Chondrocyte (in vitro differentiated cells): ENCODE measurements at places on chromosomes 7 and 10. TPM values are rescaled to one million over a fixed set of nuclear protein-coding genes. Genes with fewer than 3 reads are reported as not detected.

Gene HOXA10
- total RNA-seq = 0.12 to 0.21 TPM in 2 of 3 replicates, not detected in the other

Gene VWC2
- not detected in 3 replicates for total RNA-seq

Gene ABCB4
- 0.10 to 0.15 TPM in 2 of 3 replicates, not detected in the other for total RNA-seq

Gene LIPJ
- total RNA-seq = not detected in 3 replicates

Gene NEUROG3
- not detected in 3 replicates for total RNA-seq

Gene SP8
- total RNA-seq = not detected in 3 replicates

Gene SRGN
- 10.3 to 16.1 TPM (median 16.0 TPM) in 3 replicates for total RNA-seq

Gene STX1A
- total RNA-seq = 19.1 to 33.5 TPM (median 20.9 TPM) in 3 replicates

Gene BHLHA15
- total RNA-seq = 0.32 to 1.2 TPM in 2 of 3 replicates, not detected in the other

Gene ZNF117
- total RNA-seq = 4.7 to 12.0 TPM (median 6.9 TPM) in 3 replicates

Gene IQUB
- total RNA-seq = 0.36 to 1.2 TPM (median 0.37 TPM) in 3 replicates

Gene TAS2R41
- not detected in 3 replicates for total RNA-seq

Gene YAE1
- 14.9 to 24.3 TPM (median 15.2 TPM) in 3 replicates for total RNA-seq

Gene EGR2
- total RNA-seq = 11.7 to 17.8 TPM (median 11.9 TPM) in 3 replicates

Gene WASL
- total RNA-seq = 24.1 to 35.5 TPM (median 34.2 TPM) in 3 replicates

Gene TEX47
- not detected in 3 replicates for total RNA-seq

Gene COBL
- 0.17 TPM in 1 of 3 replicates, not detected in the others for total RNA-seq

Gene LMOD2
- total RNA-seq = not detected in 3 replicates

Gene SVOPL
- total RNA-seq = not detected in 3 replicates

Gene GCC1
- total RNA-seq = 15.8 to 19.9 TPM (median 18.9 TPM) in 3 replicates

Gene FAM25A
- not detected in 3 replicates for total RNA-seq

Gene MRC1
- 0.07 TPM in 1 of 3 replicates, not detected in the others for total RNA-seq

GRCh38 chr10:133394064-133394663 lies at the start of gene MTG1:
MTG1 (plus strand) TSS chr10:133394157; CDS start chr10:133394221, 64 bp downstream.
- DNase-seq = peak; percentile 97

DNA sequence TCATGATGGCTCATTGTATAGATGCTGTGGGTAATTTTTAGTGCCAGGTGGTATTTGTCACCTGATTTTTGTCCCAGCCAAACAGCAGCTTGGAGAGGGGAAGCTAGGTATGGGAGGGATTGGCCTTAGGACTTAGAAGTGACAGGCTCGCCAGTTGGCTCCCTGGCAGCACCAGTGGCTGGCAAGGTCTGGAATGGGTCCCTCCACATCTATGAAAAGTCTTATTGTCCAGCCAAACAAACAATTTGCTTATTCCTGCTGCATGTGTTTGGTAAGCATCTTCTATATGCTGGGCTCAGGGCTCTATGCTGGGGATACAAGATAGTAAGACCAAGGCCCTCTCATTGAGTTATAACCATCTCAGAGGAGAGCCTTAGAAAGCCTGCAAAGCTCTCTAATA lies 42.5 kb downstream of the SORCS3 start:
- DNase-seq = no peak

GRCh38 chr10:123778719-123779517 lies 112.7 kb downstream of the CPXM2 start:
- no peak for DNase-seq

DNA sequence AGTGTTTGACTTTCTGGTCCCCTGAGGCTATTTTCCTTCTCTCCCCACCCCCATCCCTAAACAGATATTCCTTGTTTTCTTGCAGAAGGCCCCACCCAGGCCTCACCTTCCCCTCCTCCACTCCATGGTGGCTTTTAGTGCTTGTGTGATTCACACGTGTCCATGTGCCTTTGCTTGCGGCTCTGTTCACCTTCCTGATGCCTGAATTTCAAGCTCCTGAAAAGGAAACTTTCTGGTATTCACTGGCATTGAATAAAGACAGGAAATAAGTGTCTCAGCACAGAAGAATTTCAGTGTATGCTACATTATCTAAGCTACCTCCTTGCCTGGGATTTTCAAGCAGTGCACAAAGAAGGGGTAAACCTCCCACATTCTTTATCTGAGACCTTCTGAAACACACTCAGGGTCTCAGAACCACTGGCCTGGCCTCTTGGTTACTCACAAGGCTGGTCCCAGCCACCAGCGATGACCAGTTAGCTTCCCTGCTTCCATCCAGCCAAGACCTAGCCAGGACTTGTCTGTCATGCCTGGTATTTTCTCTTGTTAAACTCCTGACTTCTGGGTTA lies 17.2 kb upstream of the UBE2H start:
- DNase-seq = no peak

- no peak for DNase-seq
These were observed 11.6 kb downstream of the CYP3A43 start for GRCh38 chr7:99839287-99840021.

DNA sequence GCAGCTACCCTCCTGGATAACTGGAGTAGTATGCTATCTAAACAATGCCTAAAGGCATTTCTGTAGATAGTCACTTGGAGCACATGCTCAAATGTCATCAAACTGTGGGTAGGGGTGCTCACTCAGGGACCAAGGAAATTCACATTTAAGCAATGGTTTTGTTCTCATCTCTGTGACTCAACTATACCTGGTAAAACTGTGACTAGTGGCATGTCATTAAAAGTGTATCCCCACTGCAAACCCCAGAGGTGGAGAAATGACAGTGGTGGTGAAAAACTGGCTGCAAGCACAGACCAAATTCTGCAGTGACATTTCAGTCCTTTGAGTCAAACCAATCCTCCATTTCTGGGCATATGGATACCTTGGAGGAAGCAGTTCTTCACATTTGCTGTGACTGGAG lies 134.2 kb upstream of the EFCAB10 start:
- DNase-seq = no peak

GRCh38 chr10:120115959-120116358 lies 223.4 kb downstream of the SEC23IP start:
- DNase-seq = no peak

DNA sequence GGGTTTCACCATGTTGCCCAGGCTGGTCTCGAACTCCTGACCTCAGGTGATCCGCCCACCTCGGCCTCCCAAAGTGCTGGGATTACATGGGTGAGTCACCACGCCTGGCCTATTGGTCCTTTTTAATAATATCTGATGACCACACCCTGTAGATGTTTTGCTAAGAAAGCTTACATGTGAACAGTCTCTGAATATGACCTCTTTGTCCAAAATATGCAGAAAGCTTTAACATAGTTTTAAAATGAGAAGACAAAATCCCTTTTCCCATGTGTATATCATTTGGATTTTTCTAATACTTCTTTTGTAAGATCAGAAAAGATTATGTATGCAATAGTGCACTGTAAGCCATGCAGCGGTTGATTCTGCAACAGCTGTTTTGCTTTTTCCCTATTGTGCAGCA lies 38.5 kb downstream of the MCU start:
- DNase-seq = no peak

DNA sequence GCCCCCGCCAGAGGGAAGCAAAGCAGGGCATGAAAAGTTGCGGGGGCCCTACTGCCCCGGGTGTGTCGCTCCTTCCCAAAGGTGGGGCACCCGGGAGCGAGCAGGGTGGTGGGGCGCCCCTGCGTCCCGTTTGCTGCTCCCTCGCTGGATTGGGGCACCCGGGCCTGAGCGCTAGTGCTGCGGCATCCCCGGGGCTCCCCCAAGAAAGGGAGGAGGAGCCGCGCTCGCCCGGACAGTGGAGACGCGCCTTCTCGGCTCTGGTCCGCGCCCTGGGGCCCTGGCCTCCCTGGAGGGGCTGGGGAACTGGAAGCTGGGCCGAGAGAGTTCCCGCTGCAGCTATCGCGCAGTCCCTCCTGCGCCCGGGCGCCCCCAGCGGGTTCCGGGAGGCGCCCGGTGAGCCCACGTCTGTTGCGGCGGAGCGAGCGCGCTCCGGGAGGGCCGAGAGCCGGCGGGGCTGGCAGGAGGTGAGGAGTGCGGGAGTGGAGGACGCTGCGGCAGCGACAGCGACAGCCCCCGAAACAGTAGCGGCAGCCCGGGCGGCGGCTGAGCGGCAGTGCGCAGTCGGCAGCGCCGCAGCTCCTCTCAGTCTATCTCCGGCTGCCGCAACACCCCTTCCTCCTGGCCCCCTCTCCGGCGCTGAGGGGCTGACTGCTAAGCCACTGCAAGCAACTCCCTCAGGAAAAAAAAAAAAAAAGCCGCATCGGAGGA lies 504 bp upstream of the BMPER start:
- no peak for DNase-seq

DNA sequence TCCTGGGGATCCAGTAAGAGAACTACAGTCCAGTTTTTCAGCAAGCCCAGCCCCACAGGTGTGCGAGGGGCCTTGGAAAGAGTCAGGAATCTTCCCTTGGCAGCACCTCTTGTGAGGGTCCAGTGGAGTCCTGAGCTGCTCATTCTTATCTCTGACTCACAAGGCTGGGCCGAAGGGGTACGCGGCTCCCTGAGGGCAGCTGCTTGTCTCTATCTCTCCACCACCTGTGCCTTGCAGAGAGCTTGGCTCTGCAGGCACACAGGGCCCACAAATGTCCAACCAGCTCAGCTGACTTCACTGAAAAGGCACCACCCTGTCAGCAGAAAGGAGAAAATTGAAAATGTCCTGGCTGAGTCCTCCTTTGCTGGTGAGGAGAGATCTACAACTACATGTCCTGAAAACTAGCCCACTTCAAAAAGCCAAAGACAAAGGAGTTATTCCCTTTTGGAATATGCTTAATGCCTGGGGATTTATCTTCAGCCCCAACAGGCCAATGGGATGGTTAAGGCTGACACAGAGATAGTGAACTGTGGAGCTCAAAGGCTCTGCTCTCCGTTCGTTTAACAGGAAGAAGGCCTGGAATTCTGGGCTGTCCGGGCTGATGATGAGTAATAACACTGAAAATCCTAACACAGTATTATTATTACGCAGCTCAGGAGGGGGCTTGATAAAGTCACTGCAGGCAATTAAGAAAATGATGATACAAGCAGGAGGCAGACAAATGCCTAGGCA lies 23.4 kb downstream of the UROS start:
- DNase-seq = no peak

GRCh38 chr10:101052285-101052684 lies 9.5 kb upstream of the KAZALD1 start:
- DNase-seq = no peak

- DNase-seq = peak; percentile 72
These were observed 518.8 kb downstream of the DNAJB6 start for GRCh38 chr7:157855452-157856213.

- DNase-seq = no peak
These were observed 124.3 kb downstream of the THSD7A start for GRCh38 chr7:11707606-11708193.

DNA sequence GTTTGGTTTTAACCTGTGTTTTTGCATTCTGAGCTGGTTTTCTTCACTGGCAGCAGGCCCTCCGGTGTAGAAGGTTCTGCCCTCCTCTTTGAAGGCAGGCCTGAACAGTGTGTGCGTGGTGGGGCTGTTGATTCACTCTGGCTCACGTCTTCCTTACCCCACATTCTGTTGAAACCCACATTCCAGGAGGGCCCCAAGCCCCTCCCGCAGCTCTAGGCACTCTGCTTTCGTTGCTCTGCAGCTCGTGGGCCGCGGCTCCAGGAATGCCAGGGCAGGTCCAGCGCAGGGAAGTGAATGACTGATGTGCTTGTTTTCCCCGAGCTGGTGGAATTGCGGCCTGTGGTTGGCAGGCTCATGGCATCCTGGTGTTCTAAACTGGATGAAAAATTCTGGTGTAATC lies 49.0 kb downstream of the HTRA1 start:
- DNase-seq = no peak

GRCh38 chr10:43372765-43373361 lies 1.4 kb downstream of the FXYD4 start:
- peak; percentile 27 for DNase-seq

DNA sequence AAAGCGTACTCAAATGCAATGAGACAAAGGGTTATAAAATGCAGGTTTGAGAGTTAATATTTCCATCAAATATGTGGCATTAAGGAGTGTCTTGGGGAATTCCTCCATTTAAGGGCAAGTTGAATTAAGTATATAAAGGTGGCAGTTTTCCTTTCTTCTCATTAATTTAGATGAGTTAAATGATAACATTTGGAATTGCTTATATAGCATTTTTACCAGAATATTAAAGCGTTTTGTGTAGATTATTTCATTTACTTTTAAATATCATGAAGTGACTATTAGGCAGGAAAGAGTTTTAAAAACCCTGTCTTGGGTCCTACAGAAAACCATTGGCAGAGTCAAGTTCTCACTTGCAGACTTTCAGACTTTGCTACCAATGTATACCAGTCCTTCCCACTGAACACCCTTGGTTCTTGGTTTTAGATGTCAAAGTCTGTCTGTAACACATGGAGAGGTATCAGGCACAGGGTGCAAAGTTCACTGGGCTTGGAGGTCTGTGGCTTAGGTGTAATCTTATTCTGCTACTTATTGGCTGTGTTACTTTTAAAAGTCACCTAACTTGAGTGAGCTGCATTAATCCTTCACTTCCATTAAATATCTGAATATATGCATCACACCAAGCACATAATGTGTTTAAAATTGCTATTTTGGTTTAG lies 51.0 kb downstream of the ASB4 start:
- no peak for DNase-seq

GRCh38 chr7:134458341-134458805 lies 527 bp downstream of the AKR1B1 start:
- DNase-seq = peak; percentile 89

GRCh38 chr7:46725838-46726237 lies 804.8 kb upstream of the IGFBP3 start:
- no peak for DNase-seq

DNA sequence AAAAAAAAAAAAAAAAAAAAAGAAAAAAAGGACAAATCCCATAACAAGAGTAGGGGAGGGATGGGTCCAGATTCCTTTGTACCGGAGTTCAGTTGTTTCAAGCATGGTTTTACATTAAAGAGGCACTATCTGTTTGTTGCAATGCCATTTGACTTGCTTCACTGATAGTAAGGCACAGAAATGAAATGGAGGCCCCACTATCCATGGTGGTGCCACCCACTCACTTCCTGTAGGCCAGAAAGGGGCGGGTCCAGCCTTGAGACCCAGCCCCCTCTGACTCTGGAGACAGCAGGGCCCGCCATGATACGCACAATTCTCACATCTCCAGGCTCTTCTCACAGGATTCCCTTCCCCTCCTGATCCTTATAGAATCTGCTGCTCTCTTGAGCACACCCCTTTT lies 100.0 kb downstream of the CLEC2L start:
- no peak for DNase-seq

GRCh38 chr10:123135415-123136141 lies at the start of gene HMX3:
HMX3 (plus strand) TSS chr10:123135970; CDS start chr10:123136051, 81 bp downstream.
- DNase-seq = no peak

DNA sequence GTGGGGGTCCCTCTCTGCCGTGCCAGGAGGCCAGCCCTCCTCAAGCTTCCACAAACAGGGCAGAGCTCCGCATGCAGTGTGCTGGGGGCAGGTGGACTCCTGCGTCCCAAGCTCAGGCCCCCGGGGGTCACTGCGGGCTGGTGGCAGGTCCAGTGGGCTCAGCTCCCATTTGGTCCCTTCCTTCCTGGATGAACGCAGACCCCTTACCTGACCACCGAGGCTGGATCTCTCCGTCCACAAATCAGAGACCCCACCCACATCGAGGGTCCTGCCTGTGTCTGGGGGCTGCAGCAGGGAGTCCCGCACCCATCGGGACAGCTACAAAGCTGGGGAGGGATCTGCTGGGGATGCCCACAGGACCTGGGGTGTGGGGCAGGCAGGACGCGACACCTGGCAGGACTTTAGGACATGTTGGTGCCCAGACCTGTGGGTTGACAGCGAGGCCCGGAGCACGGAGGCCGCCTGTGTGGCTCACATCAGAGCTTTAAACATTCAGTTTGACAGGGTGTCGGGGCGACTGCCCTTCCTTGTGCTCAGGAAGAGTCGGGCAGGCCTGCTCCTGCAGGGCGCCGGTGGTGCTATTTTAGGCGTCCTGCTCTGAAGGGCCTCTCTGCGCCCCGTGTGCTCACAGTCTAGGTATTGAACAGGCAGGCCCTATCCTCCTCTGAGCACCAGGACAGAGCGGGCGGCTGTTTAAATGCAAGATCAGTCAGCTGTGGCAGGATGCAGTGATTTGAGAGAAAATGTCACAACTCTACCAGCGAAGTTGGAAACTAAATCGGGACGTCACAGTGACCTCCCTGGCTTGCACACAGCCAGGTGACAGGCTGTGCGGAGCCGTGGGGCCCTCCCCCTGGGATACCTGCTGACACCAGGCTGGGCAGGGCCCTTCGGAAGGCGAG lies 15.9 kb upstream of the CFAP46 start:
- no peak for DNase-seq
